ENCODE measurements at places on chromosomes 5 and 9.

DNA sequence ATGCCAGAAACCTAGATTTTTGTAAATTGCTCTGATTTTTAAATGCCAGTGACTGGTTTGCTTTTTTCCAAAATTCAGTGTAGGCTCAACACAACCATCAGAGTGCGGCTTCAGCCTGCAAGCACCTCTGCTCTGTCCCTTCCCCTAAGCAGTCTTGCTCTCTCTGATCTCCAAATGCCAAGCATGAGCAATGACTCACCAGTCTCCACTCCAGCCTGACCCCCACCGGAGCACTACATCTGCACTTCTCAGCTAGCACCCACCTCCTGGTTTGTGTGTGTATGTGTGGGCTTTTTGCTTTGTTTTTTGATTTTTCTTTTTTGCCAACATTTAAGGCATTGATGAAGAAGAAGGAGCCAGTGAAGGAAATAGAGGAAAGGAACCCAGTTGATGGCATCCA, 61.4 kb upstream of the ADRA1B start:
- no peak for DNase-seq

GRCh38 chr9:16626577-16627130, 243.8 kb downstream of the BNC2 start:
- no peak for DNase-seq

DNA sequence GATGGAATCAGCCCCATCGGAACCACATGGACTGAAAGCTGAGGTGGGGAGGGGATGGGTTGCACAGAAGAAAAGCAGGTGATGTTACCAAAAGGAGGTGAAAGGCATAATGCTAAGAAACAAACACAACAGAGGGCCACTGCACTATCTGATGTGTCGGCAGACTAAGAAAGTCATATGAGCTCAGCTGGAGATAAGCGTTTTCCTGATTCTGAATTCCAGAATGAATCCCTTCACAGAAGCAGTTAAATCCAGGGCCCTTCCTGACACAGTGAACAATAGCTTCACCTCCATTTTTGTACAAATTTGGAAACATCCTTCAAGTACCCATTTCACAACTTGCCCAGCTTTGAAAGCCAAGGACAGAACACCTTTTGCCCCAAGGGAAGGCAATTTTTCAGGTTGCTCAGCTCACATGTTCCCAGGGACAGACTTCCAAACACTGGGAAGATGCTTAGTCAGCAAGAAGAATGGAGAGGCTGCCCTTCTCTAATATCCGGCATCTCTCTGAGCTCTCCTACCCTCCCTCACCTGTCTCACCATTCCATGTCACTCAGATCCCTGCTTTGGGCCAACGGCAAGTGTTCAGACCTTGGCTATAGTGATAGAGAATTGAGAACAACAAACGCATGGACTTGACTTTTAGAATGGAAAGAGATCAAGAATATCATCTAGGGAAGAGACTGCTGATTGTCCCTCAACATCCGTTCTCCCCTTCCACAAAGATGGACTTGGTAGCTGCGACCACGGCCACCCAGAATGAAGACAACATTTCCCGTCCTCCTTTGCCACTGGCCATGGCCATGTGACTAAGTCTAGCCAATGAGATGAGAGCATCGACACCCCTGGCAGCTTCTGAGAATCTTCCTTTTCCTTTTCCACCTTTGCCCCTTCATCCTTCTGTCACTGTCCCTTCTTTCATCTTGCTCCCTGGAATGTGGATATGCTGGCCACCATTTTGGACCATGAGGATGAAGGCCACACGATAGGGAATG, 68.6 kb upstream of the IL17B start:
- DNase-seq = no peak

GRCh38 chr9:38437193-38437823, 13.1 kb upstream of the IGFBPL1 start:
- no peak for DNase-seq

GRCh38 chr9:35813434-35814105, 1.3 kb downstream of the HINT2 start:
- DNase-seq = no peak

DNA sequence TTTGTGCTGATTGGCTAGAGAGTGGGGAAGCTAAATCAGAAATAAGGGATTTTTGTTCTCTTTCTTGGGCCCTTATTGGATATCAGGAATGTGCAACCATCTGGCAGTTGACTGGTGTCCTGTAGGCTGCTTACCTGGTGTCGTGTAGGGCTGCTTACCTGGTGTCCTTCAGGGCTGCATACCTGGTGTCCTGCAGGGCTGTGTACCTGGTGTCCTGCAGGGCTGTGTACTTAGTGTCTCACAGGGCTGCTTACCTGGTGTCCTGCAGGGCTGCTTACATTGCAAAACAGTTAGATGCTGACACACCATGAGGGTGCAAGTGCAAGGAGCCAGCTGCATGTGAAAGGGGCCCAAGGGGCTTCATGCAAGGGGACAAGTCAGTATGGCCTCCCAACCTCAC, 249.3 kb downstream of the ICE1 start:
- no peak for DNase-seq

DNA sequence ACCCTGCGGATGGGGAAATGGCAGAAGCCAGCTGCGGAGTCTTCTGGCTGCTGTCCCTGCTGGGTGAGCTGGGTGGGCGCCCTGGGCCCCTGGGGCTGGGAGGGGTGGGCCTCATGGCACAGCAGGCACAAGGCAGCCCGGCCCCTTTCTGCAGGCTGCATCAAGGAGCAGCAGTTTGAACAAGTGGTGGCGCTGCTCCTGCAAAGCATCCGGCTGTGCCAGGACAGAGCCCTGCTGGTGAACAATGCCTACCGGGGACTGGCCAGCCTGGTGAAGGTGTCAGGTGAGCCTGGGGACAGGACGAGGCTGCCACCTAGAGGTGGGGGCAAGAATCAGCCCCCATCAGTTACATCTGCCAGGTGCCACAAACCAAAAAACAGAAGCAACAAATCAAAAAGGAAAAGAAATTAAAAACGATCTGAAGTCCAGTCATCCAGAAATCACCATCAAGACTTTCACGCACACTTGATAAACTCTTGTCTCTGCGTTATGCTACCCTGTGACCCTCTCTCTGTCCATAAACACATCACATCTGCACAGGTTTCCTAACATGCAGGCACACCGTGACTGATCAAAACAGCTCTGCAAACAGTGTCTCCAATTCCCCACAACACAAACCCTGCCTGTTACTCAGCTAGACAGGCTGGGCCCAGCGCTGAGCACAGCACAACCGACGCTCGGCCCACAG, 13.9 kb downstream of the REXO4 start:
- peak; percentile 25 for DNase-seq

DNA sequence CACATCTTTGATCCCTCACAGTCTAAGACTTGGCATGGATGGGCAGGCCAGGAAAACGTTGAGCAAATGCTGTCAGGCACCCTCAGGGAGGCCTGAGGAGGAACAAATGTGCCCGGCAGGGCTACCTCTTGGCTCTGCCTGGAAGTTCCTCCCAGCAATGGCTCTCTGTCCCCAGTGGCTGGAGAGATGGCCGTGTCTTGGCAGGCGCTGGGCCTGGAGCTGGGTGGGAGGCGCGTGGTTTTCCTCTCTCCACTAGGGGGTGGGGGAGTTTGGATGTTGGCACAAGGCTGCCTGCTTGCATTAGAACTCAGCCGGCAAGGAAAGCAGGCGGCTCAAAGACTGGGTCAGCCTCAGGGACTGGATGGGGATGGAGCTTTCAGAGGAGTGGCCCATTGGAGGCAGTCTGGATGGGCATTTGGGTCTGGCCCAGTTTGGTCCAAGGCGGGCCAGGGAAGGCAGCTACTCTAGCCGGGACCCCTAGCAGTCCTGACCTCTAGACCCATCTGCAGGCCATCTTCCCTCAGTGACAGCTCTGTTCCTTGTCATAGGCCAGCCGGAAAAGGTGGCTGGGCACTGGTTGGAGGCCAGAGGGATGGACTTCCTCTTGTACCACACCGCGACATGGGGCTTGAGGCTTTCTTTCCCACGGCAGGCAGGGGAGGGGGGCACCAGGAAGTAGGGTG, 68.2 kb upstream of the STC2 start:
- DNase-seq = no peak

- DNase-seq = no peak
Measured at GRCh38 chr9:17669206-17669605, 90.3 kb downstream of the SH3GL2 start.

GRCh38 chr9:124453586-124454191, 3.4 kb downstream of the ADGRD2 start:
- DNase-seq = no peak

GRCh38 chr9:34898846-34899245, 59.2 kb upstream of the PHF24 start:
- DNase-seq = no peak

DNA sequence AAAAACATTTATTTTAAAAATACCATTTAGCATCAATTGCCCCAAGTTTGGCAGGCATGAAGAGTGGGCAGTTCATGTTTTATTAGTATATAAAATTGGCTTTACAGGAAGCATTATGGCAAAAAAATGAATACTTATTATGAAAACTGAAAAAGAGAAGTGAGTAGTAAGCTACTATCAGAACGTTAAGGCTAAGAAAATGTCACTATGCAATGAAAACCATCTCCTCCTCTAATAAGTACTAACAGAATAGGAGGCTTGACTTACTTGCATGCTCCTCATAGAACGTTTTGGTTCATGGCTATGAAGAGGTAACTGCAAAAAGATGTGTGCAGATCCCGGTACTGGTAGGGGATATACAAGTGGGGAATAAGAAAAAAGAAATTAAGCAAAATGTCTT, 23.6 kb downstream of the TICAM2 start:
- DNase-seq = no peak

GRCh38 chr9:6973762-6974161, 216.0 kb downstream of the KDM4C start:
- DNase-seq = no peak

GRCh38 chr5:113663879-113664541, 150.5 kb downstream of the YTHDC2 start:
- DNase-seq = no peak

DNA sequence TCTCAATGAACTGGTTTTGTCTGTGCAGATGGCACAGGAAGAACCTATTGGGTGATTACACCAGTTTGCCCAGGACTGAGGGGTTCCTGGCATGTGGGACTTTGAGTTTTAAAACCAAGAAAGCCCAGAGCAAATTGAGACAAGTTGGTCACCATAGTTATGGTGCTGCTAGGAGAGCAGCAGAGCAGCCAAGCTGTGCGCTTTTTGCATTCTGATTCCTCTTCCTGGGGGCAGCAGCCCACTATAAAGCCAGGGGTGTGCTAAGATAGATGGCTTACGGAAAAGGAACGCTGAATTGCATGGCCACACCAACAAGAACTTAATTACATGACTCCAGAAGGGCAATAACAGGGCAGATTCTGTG, 49.7 kb downstream of the TIMD4 start:
- no peak for DNase-seq

DNA sequence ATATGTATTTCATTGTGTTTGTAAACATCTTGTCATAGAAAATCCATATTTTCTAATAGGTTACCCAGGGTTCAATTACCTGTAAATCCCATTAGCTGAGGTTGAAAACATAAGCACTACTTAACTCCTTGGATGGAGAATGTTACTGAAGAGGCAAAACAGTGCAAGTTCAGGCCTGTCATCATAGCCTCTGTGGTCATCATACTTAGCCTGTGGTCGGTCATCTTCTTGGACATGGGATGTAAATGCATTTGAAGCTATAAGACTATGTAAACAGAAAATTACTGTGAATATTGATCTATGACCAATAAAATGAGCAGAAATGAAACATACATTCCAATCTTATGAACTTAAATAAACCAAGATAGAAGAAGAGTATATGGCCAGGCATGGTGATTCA, 164.7 kb downstream of the CHSY3 start:
- DNase-seq = no peak

DNA sequence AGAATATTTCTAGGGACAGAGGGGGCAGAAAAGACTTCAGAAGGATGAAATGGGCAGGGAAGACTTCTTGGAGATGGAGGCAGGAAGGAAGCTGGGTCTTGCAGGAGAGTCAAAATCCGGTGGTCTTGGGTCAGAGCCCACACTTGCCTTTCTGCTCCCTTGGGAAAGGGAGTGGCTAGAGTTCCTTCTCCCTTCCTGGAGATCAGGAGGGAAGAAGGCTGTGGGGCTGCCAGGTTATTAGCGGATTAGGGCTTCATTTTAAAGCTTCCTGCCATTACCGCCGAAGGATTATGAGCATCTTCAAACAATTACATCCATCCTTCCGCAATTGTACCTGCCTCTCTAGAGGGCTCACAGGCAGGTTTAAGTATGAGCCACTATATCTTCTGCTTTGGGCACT, 19.2 kb upstream of the SYNPO start:
- DNase-seq = peak; percentile 80

- no peak for DNase-seq
Measured at GRCh38 chr9:90680534-90680933, 37.9 kb upstream of the DIRAS2 start.

GRCh38 chr9:120368799-120369198, 211.2 kb downstream of the CDK5RAP2 start:
- no peak for DNase-seq

DNA sequence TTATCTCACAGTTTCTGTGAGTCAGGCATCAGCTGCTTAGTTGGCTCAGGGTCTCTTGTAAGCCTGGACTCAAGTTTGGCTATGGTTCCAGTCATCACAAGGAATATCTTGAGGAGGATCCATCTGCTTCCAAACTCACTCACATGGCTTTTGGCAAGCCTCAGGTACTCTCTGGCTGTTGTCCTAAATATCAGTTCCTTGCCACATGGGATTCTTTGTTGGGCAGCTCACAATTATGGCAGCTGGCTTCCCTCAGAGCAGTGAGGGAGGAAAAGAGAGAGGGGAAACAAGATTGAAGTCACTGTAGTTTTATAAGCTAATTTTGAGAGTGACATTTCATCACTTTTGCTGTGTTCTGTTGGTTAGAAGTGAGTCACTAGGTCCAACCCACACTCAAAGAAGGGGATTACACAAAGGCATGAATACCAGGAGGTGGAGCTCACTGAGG, 144.5 kb downstream of the GCNT1 start:
- DNase-seq = no peak

- no peak for DNase-seq
Measured at GRCh38 chr5:9483243-9483642, 62.6 kb downstream of the SEMA5A start.

GRCh38 chr5:165631235-165631634, 2125.8 kb downstream of the MAT2B start:
- no peak for DNase-seq

DNA sequence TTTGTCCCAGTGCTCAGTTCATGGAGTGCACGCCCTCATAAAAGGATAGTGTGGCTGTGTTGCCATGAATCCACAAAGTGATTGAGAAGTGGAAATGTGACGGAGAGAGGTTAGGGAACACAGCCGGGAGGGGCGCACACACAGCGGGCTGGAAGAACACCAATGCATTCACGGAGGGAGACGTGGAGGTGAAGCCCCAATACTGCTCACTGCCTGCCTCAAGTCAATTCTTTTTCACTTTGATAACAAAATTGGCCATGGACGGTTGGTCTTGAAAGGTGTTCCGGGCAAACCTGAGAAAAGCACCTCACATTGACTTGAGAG, 424.1 kb downstream of the MED10 start:
- no peak for DNase-seq
